ENCODE measurements at places on chromosomes 4 and X.
A peak's percentile ranks its signal among the peaks of the same experiment; 100 is the strongest.

- DNase-seq: peak; percentile 81
Measured at GRCh38 chrX:77910108-77910840, at the start of gene ATP7A. TSS of gene ATP7A (plus strand) at chrX:77910693. CDS start at chrX:77971642, 60,949 bp downstream.

- peak; percentile 69 for DNase-seq
Measured at GRCh38 chrX:41145920-41146608, 60.8 kb downstream of the USP9X start.

DNA sequence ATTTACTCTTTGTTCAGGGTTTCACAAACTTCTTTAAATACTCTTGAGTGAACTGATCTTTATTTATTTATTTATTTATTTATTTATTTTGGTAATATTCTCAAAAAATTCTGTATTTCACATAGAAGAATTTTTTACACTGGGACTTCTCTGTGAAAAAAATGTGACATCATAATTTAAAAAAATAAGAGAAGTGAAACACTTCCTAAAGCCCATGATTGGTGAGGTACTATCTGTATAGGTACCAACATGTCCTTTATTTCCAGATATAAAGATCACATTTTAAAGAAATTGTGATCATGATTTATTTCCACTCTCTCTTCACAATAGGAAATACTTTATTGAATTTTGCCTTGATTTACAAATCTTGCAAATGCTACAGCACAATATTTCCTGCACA, 497.1 kb downstream of the FAT4 start:
- no peak for DNase-seq

DNA sequence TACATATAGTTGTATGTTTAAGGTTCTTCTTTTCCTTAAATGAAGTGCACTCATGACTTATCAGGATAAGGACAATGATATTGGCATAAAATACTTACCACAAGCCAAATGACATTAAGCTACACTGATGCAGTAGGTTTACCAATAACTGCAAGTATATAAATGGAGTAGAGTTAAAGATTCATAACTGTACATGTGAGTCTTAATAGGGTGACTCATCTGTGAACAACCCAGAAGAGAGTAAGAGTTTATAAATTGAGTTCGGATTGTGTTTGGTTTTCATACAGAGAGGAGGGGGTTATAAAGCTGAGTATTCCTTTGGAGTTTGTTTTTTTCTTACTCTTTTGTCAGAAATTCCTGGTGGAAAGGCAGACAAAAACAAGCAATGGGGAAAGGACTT, 144.8 kb downstream of the TLL1 start:
- DNase-seq: no peak

DNA sequence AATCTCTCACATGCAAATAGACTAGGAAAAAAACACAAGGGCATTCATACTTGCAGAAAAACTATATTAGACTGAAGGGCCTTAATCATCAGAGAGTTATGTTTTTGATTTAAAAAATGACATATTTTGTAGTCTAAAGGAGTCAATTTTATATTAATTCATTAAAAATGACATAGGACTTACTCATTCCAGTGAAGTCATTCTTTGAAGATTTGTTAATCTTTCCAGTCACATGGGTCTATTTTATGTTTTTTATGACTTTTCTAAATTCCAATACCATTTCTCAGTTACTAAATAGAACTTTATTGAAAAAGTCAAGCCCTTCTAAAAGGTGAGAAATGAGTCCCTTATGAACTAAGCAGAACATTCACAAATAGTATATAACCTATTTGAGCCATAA, 743.8 kb upstream of the INTU start:
- no peak for DNase-seq

Measured in NCI-H226 (cell line).